HS-27A (cell line): ENCODE measurements at places on chromosomes 1 and 21.

DNA sequence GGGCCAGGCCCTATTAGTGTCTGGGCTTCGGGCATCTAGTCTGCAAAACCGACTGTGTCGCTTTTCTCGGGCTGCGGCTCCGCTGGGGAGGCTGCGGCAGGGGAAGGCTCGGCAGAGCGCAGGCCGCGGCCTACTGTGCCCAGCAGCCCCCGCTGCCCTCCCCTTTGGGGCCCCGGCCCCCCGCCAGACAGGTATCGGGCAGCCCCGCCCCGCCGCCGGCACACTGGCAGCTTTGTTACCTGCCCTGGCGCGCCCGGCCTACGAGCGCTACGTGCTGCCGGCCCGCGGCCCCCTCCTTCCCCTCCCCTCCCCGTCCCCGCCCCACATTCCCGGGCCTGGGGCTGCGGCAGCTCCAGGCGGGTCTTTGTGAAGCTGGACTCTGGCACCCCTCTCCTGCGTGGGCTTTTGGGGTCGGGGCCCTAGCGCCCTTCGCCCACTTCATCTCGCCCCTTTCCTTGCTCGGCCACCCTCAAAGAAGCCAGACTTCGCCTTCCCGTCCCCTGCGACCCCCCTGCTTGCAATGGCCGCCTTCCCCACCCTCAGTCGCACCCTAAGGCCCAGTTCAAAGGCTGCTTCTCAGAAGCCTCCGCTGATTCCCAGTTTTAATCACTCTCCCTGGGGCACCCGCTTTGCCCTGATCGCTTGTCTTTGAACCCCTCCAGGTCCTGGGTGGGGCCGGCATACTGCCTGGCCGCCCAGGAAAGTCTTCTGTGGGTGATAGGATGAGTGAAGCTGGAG, 48.9 kb upstream of the SLC2A1 start:
- no peak for DNase-seq

GRCh38 chr1:100767176-100767890, 47.8 kb downstream of the VCAM1 start:
- no peak for DNase-seq

- DNase-seq: no peak
Measured at GRCh38 chr1:163472651-163473248, 151.0 kb downstream of the NUF2 start.

GRCh38 chr21:41750051-41750450, 16.8 kb downstream of the RIPK4 start:
- no peak for DNase-seq

DNA sequence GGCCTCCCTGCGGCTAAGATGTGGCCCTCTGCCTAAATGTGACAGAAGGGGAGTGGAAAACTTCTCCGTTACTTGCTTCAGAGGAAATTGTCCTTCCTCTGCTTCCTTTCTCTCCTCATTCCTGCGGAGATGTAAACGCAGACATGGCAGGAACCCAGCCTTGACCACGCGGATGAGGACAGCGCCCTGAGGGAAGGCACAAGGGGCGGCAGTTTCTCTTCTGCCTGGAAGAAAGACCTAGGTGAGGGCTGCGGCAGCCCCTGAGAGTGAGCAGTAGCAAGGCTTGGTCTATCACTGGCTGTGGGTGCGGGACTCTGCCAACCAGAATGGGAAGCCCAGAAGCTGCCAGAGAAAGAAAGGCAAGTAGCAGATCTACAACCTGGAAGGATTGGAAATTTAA, 14.0 kb upstream of the CTPS1 start:
- no peak for DNase-seq

DNA sequence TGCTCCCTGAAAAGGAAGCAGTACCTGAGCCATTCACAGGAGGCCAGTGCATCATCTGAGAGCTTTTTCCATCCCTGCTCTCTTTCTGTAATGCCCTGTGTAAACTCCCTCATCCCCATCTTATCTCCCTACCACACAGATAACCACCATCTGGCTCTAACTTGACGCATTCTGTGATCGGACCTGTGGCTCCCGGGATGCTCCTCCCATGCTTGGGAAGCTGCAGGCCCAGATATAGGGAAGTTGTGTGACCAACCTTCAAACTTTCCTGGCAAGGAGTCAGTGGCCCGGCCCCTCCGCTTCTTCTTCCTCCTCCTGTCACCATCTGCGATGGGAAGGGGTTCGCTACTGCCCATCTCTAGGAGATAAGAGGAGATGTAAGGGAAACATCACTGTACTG, 21.1 kb downstream of the MKNK1 start:
- DNase-seq: no peak

GRCh38 chr1:73034271-73034670, 751.9 kb upstream of the NEGR1 start:
- DNase-seq: no peak

DNA sequence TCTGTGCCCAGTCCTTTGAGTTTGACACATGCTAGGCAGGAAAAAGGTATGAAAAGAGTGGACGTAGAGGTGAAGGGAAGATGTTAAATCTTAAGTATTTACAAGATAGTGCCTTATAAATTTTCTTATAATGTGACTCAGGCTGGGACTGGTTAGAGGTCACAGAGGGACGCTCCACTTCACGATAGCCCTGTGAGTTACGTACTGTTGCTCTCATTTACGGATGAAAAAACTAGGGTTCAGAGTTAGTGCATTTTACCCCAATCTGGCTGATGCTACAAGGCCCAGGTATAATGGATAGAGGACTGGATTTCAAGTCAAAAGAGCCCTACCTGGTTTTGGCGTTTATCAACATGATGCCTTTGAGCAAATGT, 1.4 kb upstream of the TUT4 start:
- no peak for DNase-seq

DNA sequence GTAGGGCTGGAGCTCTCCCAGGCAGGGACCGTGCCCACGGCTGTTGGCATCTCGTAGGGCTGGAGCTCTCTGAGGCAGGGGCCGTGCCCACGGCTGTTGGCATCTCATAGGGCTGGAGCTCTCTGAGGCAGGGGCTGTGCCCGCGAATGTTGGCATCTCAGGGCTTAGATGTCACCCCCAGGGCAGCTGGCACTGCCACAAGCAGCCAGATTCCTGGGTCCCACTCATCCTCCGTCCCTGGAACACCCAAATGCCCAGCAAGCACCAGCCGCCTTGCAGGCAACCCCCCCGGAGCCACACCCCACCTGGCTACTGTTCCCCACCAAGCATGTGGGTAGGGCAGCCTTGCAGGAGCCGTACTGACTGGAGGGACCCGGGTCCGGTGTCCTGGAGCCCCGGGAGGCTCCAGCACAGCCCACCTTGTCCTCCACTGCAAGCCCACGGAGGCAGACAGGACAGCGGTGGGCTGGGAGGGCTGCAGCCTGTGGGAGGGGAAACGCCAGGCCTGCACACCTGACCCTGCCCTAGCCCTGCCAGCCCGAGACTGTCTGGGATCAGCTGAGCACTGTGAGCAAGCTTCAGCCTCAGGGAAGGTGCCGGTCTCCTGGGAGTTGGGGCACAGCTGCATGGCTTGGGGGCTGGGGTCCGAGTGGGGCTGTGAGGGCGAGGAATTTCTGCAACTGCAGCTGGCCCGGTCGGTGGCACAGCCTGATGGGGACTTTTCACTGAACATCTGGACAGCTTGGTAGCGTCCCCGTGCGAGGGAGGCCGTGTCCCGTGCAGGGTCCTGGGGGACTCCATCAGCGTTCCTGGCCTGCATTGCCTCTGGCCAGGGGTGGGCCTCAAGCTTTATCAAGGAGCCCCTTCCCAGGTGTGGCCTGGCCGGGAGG, 53.6 kb downstream of the COL18A1 start:
- no peak for DNase-seq
